Tibial nerve (tissue), 4 donors: ENCODE measurements at places on chromosomes 5 and 9. TPM values are rescaled to one million over a fixed set of nuclear protein-coding genes. Genes with fewer than 3 reads are reported as not detected.

DNA sequence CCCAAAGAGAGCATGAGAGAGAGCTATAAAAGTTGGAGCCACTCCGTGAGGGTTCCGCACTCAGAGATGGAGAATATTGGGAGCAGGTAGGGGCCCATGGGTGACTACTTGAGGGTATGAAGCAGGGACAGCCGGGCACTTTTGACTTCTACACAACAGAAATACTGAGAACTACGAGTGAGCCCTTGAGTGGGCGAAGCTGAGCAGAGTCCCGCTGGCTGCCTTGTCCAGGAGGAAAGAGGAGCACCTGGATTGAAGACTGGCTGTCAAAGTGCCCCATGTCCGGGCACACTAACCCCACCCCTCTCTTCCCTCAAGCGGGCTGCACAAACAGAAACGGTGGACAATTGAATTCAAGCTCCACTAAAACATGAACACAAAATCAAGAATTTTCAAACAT lies 33.6 kb downstream of the FYB1 start:
- H3K27me3 ChIP-seq, result no peaks in the 10 kb centered on the region
- H3K4me1 ChIP-seq, result no peaks in the 10 kb centered on the region

GRCh38 chr5:141942185-141942857 lies 15.7 kb downstream of the PCDH12 start:
- no peaks in the 10 kb centered on the region for H3K27me3 ChIP-seq
- peak overlapping the region; percentile 27 for H3K27ac ChIP-seq
- peaks cover 10% of the 10 kb centered on the region for H3K4me1 ChIP-seq
- DNase-seq, result no peak
- H3K4me3 ChIP-seq, result no peak overlapping the region
- H3K36me3 ChIP-seq, result peaks cover 32% of the 10 kb centered on the region

DNA sequence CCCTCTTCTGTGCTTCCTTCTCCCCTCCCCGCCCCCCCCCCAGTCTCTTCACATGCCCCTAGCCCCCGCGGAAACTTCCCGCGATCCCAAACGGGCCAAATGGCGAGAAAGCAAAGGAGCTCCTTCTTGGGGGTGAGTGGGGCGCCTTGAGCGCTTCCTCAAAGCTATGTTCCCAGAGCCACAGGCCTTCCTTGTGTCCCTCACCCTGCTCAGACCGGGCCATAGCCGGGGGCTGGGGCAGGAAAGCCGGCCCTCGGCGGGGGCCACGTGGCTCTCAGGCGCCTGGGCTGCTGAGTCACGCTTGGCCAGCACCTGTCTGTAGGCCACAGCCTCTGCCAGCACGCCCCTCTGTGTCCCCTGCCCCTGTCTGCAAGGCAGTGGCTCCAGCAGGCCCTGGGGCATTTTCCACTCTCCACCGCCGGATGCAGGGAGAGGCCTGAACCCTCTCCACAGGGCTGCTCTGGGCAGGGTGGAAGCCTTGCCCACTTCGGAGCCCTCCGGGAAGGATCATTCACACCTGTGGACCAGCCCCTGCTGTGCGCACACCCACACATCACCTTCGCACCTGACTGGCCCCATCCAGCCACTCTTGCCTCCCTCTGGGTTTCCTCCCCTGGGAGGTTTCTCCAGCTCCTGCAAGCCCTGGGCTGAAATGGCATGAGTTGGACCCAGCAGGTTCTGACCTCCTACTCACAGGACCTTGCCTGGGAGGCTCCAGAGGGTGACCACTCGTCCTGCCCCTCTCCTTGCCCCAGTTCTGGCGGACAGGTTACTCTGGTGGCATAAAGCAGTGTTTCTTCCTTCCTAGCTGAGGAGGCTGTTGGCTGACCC lies 1.2 kb upstream of the SQSTM1 start:
- DNase-seq, result peak; percentile 51
- peak overlapping the region; percentile 98 for H3K27ac ChIP-seq
- H3K27me3 ChIP-seq, result no peaks in the 10 kb centered on the region
- H3K36me3 ChIP-seq, result peaks cover 4% of the 10 kb centered on the region

DNA sequence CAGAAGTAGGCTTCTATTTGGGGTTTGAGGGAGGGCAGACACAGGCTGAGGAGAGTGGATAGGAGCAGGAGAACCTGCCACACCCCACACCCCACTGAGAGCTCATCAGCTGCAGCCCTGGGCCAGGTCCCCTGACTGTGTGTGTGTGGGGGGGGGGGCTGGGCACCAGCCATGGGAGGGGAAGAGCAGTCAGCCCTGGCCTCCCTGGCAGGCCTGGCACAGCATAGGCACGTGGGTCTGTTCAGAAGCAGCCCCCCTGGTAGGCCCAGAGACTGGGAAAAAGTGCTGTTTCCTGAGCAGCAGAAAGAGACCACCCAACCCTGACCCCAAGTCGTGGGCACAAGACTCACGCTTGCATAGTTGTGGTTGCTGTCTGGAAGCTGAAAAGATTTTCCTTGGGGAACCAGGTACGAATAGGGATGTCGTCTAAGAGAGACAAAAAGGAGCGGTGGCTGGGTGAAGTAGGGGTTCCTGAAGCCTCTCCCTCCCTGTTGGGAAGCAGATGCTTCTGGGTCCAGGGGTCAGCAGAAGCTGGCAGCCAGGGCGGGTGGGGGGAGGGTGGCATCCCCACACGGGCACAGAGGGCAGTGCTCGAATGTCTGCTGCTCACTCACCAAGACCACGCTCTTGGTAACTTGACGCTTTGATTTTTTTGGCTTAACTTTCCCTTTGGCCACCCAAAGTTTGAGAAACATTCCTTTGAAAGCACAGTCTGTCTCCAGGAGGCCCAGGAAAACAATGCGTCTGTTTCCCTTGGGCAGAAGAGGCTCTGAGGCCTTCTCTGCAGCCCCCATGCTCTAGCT lies 2.9 kb downstream of the NSMF start:
- H3K4me1 ChIP-seq, result no peaks in the 10 kb centered on the region
- H3K27me3 ChIP-seq, result no peaks in the 10 kb centered on the region
- DNase-seq, result no peak
- H3K4me3 ChIP-seq, result no peak overlapping the region
- H3K27ac ChIP-seq, result peak overlapping the region; percentile 94

The GRIN1 gene
- 0.21 TPM for total RNA-seq
